Occipital lobe (tissue), 3 donors: ENCODE measurements at places on chromosomes 6 and 20. TPM values are rescaled to one million over a fixed set of nuclear protein-coding genes. Genes with fewer than 3 reads are reported as not detected.

KHDC1 gene
- 4.1 TPM for total RNA-seq

TMEM14C gene
- 34.2 TPM for total RNA-seq

KHDC1L gene
- 0.78 TPM for total RNA-seq

PLCG1 gene
- 92.2 TPM for total RNA-seq

PRR3 gene
- total RNA-seq, result 13.6 TPM

HTR1E gene
- total RNA-seq, result 0.16 TPM

ASIP gene
- total RNA-seq, result not detected

MEI4 gene
- 0.47 TPM for total RNA-seq

RSPH4A gene
- total RNA-seq, result 2.7 TPM

OTOR gene
- total RNA-seq, result 0.47 TPM
